Activated T-cell treated with anti-CD3 and anti-CD28 coated beads for 48 hours (primary cell): ENCODE measurements at places on chromosomes 1 and 21.

DNA sequence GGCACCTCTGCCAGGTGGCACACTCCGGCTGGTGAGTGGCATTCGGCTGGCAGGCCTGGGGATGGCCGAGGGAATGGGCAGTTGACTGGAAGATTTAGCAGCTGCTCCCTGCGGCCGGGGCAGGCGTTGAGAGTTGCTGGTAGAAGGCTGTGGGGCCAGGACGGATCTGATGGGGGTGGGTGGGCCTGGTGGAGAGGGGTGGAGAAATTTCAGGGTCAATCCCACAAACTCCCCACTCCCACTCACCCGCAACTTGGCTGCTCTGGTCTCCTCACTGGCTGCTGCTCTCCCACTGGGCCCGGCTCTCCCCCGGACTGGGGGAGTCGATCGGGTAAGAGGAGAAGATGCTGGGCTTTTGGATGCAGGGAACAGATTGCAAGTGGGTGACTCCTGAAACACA lies 2.1 kb downstream of the PSRC1 start:
- no peak for DNase-seq

GRCh38 chr1:183302452-183303322 lies 115.5 kb downstream of the NMNAT2 start:
- DNase-seq, result no peak

- DNase-seq, result no peak
Measured at GRCh38 chr1:234854645-234855039, 244.7 kb upstream of the IRF2BP2 start.

DNA sequence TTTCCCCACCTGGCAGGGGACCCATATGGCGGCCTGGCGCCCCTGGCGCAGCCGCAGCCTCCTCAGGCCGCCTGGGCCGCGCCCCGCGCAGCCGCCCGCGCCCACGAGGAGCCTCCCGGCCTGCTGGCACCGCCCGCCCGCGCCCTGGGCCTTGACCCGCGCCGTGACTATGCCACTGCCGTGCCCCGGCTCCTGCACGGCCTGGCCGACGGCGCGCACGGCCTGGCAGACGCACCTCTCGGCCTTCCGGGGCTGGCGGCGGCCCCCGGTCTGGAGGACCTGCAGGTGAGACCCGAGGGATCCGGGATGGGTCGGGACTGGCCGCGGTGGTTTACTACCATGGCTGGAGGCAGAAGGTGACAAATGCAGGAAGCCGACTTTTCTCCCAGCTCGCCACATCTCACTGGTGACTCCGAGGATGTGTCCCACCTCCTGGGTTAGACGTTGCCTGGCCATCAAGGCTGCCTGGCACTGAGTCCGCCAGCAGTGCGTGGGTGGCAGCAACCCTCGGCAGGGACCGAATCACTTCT lies 1.1 kb downstream of the TFAP2E start:
- DNase-seq, result no peak

GRCh38 chr1:174976436-174977108 lies 23.2 kb upstream of the CACYBP start:
- DNase-seq, result no peak

DNA sequence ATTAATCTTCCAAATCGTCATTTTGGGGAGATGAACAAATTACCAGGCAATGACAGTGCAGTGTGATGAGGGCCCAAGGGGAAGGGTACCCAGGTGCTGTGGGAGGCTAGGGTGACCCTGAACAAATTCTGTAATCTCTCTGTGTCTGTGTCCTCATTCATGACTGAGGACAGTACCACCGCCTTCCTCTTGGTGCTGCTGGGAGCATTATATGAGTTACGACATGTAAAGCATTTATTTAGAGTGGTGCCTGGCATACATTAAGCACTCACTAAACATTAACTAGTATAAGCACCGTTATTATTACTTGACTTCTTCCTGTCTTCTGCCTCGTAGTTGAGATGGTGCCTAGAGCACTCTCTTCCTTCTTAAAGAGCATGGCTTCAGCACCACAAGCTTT lies 468.2 kb upstream of the VAMP3 start:
- DNase-seq, result no peak

- no peak for DNase-seq
Measured at GRCh38 chr1:18948913-18949685, 7.4 kb downstream of the IFFO2 start.
